ENCODE measurements at places on chromosomes 5 and 9. TPM values are rescaled to one million over a fixed set of nuclear protein-coding genes. Genes with fewer than 3 reads are reported as not detected.

Gene FOXD4L5
- not detected for total RNA-seq

- no peaks in the 10 kb centered on the region for H3K4me1 ChIP-seq
- H3K27ac ChIP-seq = no peak overlapping the region
- H3K4me3 ChIP-seq = no peak overlapping the region
- H3K27me3 ChIP-seq = no peaks in the 10 kb centered on the region
- no peaks in the 10 kb centered on the region for H3K36me3 ChIP-seq
These were observed 42.1 kb downstream of the RFK start for GRCh38 chr9:76352026-76352620.

DNA sequence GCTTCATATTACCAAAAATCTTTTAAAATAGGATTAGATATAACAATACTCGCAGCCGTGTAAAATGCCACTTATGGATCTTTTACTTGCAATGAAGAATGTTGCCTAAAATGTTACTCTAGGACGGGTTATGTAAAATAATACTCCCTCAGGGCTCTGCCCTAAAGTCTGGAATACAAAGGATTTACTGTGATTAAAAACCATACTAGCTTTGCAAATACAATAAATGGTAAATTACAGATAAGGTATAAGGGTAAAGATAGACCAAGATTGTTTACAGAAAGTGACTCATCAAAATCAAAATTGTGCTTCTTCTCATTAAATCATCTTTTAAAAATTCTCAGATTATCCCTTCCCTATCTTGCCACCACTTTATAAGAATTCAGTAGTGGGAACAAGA lies 163.6 kb downstream of the MEF2C start:
- no peak for DNase-seq
- H3K4me1 ChIP-seq = no peaks in the 10 kb centered on the region
- no peaks in the 10 kb centered on the region for H3K27me3 ChIP-seq
- H3K4me3 ChIP-seq = no peak overlapping the region

- H3K36me3 ChIP-seq = peaks cover 30% of the 10 kb centered on the region
- no peaks in the 10 kb centered on the region for H3K27me3 ChIP-seq
- no peak for DNase-seq
- no peak overlapping the region for H3K27ac ChIP-seq
- H3K4me3 ChIP-seq = no peak overlapping the region
These were observed 74.1 kb downstream of the SLF1 start for GRCh38 chr5:94692581-94692980.

GRCh38 chr9:2241461-2241835 lies 226.3 kb downstream of the SMARCA2 start:
- no peak overlapping the region for H3K4me3 ChIP-seq
- H3K36me3 ChIP-seq = no peaks in the 10 kb centered on the region
- no peak for DNase-seq
- H3K27ac ChIP-seq = no peak overlapping the region
- peaks cover 13% of the 10 kb centered on the region for H3K4me1 ChIP-seq

- no peaks in the 10 kb centered on the region for H3K27me3 ChIP-seq
- peaks cover 61% of the 10 kb centered on the region for H3K36me3 ChIP-seq
- no peak overlapping the region for H3K27ac ChIP-seq
- H3K4me1 ChIP-seq = peaks cover 18% of the 10 kb centered on the region
- no peak for DNase-seq
- H3K4me3 ChIP-seq = no peak overlapping the region
These were observed 61.4 kb downstream of the PSMB7 start for GRCh38 chr9:124353811-124354274.

Gene RFX3
- 30.6 TPM for total RNA-seq

GRCh38 chr5:149013796-149014195 lies 49.1 kb downstream of the SH3TC2 start:
- no peaks in the 10 kb centered on the region for H3K4me1 ChIP-seq
- H3K27me3 ChIP-seq = no peaks in the 10 kb centered on the region
- no peak for DNase-seq
- no peak overlapping the region for H3K4me3 ChIP-seq

DNA sequence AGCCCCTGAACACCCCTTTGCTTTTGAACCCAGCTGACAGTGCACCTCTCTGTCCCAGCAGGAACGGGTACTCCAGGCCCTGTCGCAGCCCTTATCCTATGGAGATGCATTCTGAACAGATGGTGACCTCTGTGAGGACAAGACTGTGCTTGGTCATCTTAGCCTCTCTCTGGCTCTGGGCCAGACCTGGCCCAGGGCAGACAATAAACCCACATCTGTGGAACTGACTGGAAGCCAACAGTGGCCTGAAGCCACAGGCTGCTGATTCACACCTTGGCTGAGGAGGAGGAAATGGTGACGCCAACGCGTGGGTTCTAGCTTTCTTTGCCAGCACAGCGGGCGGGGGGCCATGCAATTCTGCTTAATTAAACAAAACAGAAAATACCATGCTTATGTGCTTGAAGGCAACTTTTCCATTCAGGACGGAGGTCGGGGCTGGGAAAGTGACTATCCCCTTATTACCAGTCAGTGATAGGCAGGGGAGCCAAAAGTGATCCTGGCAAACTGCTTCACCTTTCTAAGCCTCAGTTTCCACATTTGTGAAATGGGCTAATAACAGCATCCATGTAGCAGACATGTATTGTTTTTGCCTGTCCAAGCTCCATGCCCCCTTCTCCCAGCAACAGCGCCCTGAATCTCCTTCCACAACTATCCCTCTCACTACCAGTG lies 10.8 kb downstream of the SH3PXD2B start:
- peaks cover 5% of the 10 kb centered on the region for H3K27me3 ChIP-seq
- no peaks in the 10 kb centered on the region for H3K36me3 ChIP-seq
- DNase-seq = no peak
- no peak overlapping the region for H3K4me3 ChIP-seq

GRCh38 chr5:56818450-56819037 lies 3.2 kb downstream of the MAP3K1 start:
- peak overlapping the region; percentile 85 for H3K27ac ChIP-seq
- H3K4me3 ChIP-seq = peak overlapping the region; percentile 35
- no peaks in the 10 kb centered on the region for H3K27me3 ChIP-seq
- peak; percentile 37 for DNase-seq
- no peaks in the 10 kb centered on the region for H3K36me3 ChIP-seq
- H3K4me1 ChIP-seq = peaks cover 19% of the 10 kb centered on the region

- no peaks in the 10 kb centered on the region for H3K36me3 ChIP-seq
- no peak overlapping the region for H3K27ac ChIP-seq
- H3K4me1 ChIP-seq = no peaks in the 10 kb centered on the region
- no peak overlapping the region for H3K4me3 ChIP-seq
- no peak for DNase-seq
These were observed 481.4 kb downstream of the RAB3C start for GRCh38 chr5:59064293-59064692.

GRCh38 chr9:75147638-75148037 lies 59.3 kb downstream of the OSTF1 start:
- peaks cover 53% of the 10 kb centered on the region for H3K4me1 ChIP-seq
- H3K27ac ChIP-seq = peak overlapping the region; percentile 57
- DNase-seq = peak; percentile 60
- H3K27me3 ChIP-seq = no peaks in the 10 kb centered on the region

GRCh38 chr5:2783223-2783622 lies 31.7 kb upstream of the IRX2 start:
- no peaks in the 10 kb centered on the region for H3K27me3 ChIP-seq
- DNase-seq = no peak
- H3K4me1 ChIP-seq = no peaks in the 10 kb centered on the region
- no peaks in the 10 kb centered on the region for H3K36me3 ChIP-seq

DNA sequence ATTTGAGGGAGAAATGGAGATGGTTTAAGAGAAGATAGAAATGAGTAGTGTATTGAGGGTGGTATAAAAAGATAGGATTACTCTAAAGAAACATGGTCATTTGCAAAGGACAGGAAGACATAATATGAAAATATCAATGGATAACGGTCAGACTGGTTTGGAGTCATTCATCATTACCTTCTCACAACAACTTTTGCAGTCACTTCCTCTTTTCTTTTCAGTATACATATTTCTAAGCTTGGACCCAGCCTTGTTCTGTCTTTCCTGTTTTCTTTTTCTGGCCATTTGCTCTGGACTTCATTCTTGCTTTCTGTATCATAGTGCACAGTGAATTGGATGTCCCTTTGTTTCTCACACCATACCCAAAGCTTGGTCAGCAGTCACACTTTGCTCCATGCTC lies 966.5 kb upstream of the TYRP1 start:
- H3K36me3 ChIP-seq = no peaks in the 10 kb centered on the region
- no peak overlapping the region for H3K4me3 ChIP-seq
- no peak for DNase-seq
- no peaks in the 10 kb centered on the region for H3K27me3 ChIP-seq
- H3K27ac ChIP-seq = no peak overlapping the region
- H3K4me1 ChIP-seq = no peaks in the 10 kb centered on the region

Gene FAM200C
- total RNA-seq = 0.33 TPM

GRCh38 chr5:126681970-126682369 lies 81.2 kb downstream of the PHAX start:
- H3K4me1 ChIP-seq = no peaks in the 10 kb centered on the region
- H3K27ac ChIP-seq = no peak overlapping the region
- no peak for DNase-seq

GRCh38 chr5:1048861-1049838 lies 40.5 kb downstream of the NKD2 start:
- H3K4me3 ChIP-seq = no peak overlapping the region
- H3K27ac ChIP-seq = no peak overlapping the region
- H3K36me3 ChIP-seq = no peaks in the 10 kb centered on the region
- H3K4me1 ChIP-seq = no peaks in the 10 kb centered on the region
- no peaks in the 10 kb centered on the region for H3K27me3 ChIP-seq

- no peaks in the 10 kb centered on the region for H3K27me3 ChIP-seq
- H3K4me3 ChIP-seq = no peak overlapping the region
- no peak for DNase-seq
- H3K27ac ChIP-seq = no peak overlapping the region
These were observed 23.3 kb upstream of the KIF12 start for GRCh38 chr9:114122136-114123027.

GRCh38 chr5:157956271-157956885 lies 97.4 kb upstream of the CLINT1 start:
- H3K27me3 ChIP-seq = no peaks in the 10 kb centered on the region
- no peak for DNase-seq
- H3K4me1 ChIP-seq = no peaks in the 10 kb centered on the region
- no peak overlapping the region for H3K4me3 ChIP-seq

- no peaks in the 10 kb centered on the region for H3K4me1 ChIP-seq
- no peaks in the 10 kb centered on the region for H3K27me3 ChIP-seq
- peak; percentile 26 for DNase-seq
- H3K4me3 ChIP-seq = no peak overlapping the region
- no peaks in the 10 kb centered on the region for H3K36me3 ChIP-seq
These were observed 70.1 kb upstream of the SPATA31E1 start for GRCh38 chr9:87812375-87813118.

Gene GPR151
- total RNA-seq = not detected

GRCh38 chr9:96061293-96061987 lies 185.9 kb downstream of the ERCC6L2 start:
- H3K36me3 ChIP-seq = no peaks in the 10 kb centered on the region
- no peaks in the 10 kb centered on the region for H3K27me3 ChIP-seq
- peaks cover 9% of the 10 kb centered on the region for H3K4me1 ChIP-seq

DNA sequence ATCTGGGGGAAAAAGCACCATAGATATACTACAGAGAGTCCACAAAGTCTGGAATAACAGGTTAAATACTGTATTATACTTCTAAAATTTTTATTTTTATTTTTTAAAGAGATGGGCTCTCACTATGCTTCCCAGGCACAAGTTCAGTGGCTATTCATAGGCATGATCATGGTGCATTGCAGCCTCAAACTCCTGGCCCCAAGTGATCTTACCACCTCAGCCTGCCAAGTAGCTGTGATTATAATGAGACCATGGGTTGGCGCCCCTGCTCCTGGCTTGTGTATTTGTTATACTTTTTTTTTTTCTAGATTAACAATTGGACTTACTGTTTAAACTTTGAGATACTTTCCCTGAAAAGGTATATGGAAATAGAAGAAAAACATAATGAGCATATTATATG lies 25.9 kb downstream of the ERBIN start:
- peaks cover 11% of the 10 kb centered on the region for H3K4me1 ChIP-seq
- H3K4me3 ChIP-seq = no peak overlapping the region
- DNase-seq = no peak
- H3K36me3 ChIP-seq = peaks cover 2% of the 10 kb centered on the region
- no peak overlapping the region for H3K27ac ChIP-seq

DNA sequence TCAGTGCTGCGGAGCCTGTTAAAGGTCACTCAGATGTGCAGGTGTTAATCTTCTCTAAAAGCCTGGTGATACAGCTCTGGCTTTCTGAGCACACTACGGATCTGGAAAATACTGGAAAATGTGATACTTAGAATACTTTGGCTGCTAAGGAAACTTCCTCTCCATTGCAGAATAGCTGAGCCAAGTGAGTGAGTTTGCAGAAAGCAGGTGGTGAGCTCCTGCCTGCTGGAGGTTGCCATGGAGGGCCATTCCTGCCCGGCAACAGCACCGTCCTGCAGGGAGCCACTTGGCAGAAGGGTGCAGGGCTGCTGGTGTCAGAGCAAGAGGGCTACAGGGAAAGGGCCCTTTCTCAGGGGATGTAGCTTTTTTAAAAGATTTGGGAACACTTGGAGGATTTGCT lies 40.7 kb downstream of the SECISBP2 start:
- no peak overlapping the region for H3K4me3 ChIP-seq
- no peak overlapping the region for H3K27ac ChIP-seq
- no peak for DNase-seq
- H3K27me3 ChIP-seq = no peaks in the 10 kb centered on the region
- H3K36me3 ChIP-seq = peaks cover 81% of the 10 kb centered on the region
- H3K4me1 ChIP-seq = peaks cover 13% of the 10 kb centered on the region

Gene ITGA2
- total RNA-seq = 0.11 TPM

Gene KIF12
- total RNA-seq = not detected

DNA sequence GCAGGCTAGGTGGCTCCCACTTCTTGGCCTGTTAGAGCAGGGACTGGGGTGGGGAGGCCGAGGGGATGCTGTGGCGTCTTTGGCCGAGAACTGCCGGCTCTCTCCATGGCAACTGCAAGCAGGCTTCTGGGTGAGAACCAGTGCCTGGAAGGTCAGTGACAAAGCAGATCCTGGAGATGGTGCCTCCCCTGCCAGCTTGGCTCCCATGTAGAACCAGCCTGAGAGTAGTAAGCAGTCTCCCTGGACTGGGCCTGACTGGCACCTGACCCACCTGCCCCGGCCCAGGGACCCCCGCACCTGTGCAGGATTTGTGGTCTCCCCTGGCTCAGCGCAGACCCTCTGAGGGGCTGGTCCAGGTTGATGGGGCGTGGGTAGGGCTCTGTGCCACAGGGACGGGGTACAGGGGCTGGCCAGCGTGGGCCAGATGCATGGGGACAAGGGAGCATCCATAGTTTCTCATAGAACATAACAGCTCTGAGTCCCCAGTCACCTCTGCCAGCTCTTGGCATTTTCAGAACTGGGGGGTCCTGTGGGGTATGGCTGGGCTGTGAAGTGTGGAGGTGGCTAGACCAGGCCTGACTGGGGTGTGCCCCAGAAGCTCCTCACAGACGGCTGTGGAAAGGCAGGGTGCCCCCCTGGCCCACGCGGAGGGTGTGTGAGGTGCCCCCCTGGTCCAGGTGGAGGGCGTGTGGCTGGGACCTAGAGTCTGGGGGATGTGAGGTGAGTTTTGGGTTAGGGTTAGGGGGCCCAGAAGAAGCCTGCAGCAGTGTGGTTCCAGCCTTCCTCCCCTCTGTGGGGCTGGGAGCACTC lies 22.2 kb downstream of the CACNA1B start:
- no peaks in the 10 kb centered on the region for H3K27me3 ChIP-seq
- DNase-seq = no peak
- H3K4me1 ChIP-seq = no peaks in the 10 kb centered on the region
- no peaks in the 10 kb centered on the region for H3K36me3 ChIP-seq
- no peak overlapping the region for H3K4me3 ChIP-seq

All from natural killer cell (primary cell).